ENCODE measurements at places on chromosomes 3 and 15.
A peak's percentile ranks its signal among the peaks of the same experiment; 100 is the strongest.

- no peak for DNase-seq
These were observed 23.4 kb downstream of the NCBP2 start for GRCh38 chr3:196918968-196919367.

DNA sequence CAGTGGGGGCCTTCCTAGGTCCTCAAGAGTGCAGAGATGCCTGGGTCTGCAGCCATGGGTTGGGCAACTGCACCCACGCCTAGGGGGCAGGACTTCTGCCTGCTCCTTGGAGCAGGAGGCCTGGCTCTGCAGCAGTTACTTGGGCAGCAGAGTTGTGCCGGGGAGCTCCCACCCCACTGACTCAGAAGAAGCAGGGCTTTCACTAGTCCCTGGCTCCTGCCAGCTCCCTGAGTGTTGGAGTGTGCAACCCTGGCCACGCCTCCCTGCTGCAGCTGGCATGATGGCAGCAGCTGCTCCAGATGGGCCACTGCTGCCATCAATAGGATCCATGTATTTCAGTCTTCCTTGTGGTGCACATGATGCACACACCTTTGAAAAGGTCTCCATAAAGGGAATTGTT is 40.6 kb upstream of the KCNH8 start:
- DNase-seq: no peak

- DNase-seq: no peak
These were observed 54.7 kb upstream of the KLF13 start for GRCh38 chr15:31271711-31272557.

DNA sequence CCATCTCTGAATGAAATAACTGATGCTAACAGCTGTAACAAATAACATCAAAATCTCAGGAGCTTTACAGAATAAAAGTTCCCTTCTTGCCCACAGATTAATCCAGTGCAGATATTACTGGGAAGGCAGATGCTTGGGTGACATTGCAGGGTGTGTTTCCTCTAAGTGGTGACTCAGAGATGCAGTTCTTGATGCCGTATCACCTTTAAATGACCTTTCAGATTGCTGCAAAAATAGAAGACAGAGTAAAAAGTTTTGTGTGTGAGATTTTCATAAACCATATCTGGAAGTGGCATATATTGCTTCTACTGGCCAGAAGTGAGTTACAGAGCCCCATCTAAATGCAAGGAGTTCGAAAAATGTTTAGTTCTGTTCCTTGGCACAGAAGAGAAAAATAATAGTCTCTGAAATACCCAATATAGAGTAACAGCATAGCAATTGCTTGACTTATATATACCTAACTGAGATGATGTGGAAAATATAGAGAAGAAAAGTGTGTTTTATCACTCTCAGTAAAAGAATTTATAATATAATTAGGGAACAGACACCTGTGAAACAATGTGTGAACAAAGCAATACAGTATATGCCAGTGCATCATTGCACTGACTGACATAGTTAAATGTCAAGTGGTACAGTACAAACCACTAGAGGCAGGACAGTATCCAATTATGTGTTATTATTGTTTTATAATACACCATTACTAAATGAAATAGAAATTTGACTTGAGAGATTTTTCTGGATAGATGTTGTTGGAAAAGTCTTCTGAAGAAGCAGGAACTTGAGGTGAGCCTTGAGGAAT is 430.7 kb upstream of the CBLB start:
- DNase-seq: no peak

- DNase-seq: no peak
These were observed 26.8 kb downstream of the GALK2 start for GRCh38 chr15:49196856-49197255.

DNA sequence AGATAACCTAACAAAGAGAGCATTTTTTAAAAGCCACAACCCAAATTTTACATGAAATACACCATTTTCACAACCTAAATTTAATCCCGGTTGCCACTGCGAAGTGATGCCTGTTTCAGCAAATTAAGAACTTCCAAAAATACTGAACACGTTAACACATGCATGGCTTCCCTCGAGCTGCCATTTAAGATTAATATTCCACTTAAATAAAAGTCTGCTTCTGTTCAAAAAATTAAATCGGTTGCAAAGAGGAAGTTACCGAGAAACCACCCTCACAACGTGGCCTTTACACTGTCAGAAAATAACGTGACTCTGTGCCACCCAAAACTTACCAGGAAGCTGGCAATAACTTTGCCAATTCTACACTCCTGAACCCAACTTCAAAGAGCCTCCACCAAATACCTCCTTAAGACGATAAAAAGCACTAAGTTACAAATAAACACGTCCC is 1.2 kb downstream of the TBL1XR1 start:
- peak; percentile 26 for DNase-seq

DNA sequence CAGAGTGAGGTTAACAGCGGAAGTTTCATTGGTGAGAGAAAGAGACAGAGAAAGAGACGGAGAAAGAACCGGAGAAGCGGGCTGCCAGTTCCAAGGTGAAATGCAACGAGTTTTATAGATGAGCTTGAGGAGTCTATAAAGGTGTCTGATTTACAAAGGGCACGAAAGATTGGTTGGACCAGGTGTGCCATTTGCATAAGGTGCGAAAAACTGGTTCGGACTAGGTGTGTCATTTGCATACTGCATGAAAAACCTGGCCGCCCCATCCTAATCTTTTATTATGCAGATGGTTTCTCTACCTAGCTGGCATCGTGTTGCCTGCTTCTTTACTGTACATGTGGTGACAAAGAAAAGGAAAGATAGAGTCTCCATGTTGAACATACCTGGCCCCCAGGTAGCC is 253.8 kb upstream of the IGF1R start:
- no peak for DNase-seq

DNA sequence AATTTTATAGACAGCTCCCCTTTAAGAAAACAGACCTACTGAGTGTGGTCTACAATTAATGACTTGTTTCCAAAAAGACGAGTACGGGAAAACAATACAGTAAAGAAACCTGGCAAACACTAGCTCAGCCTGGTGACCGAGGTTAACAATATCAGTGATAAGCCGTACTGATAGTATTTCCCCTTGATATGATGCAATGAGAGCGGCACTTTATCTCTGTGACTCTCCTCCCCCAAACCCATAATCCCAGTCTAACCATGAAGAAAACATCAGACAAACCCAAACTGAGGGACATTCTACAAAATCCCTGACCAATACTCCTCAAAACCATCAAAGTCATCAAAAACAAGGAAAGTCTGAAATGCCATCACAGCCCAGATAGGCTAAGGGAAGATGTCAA is 8.2 kb downstream of the DENND4A start:
- DNase-seq: no peak

DNA sequence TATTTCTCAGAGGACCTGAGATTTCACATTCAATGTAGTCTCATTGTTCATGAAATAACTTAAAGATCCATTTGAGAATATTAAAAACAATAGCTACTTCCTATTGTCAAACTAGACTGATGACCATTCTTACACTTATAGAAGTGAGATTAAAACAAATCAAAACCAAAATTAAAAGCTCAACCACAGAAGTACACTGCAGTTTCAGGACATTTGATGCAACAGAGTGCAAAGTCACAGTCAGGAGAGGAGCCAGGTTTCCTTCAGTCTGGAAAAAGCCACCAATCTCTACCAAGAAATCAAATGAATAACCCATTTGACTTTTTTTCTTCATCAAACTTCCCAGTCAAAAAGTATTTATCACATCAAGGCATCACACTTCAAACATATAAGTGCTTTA is 5.5 kb downstream of the CCPG1 start:
- DNase-seq: no peak

All from CD8-positive, alpha-beta T cell (primary cell).